ENCODE measurements at places on chromosomes 11 and 22.

GRCh38 chr11:1878137-1879031 lies 13.3 kb downstream of the PRR33 start:
- DNase-seq, result no peak

- no peak for DNase-seq
These were observed 21.3 kb downstream of the TRIM44 start for GRCh38 chr11:35683728-35684339.

DNA sequence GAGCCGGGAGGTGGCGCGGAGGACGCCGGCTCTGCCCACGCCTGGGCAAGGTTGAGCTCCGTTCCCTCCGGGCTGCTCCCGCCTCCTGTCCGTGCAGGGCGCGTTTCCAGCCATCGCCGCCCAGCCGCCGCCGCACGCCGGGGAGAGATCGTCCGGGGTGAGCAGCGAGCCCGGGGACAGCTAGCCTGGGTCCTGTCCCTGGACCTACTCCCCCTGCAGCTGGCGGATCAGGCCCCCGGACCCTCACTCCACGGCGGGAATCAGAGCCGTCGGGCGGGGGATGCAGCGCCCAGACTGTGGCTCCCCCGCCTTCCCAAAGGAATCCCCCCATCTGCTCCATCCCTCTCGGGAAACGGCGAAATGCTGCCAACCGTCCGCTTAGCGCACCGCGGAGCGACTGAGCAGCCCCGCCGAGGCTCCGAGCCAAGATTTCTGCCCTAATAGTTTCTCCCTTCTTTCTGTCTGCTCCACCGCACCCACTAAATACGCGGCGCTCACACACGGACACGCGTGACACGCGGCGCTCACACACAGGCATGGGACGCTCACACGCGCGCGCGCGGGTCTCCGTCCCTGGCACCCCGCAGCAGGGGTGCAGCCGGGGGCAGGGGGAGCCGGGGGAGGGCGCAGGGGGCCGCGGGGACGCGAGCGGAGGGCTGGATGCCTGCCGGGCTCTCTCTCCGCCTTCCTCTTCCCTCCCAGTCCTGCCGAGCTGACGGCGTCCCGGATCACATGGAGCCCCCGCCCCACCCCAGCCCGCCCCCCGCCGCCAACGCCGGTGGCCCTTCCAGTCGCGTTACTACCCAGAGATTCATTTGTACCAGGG lies at the start of gene KCNJ5:
KCNJ5 (plus strand) TSS at position 814 of the 826 bp plus-strand sequence. CDS start 19,918 bp downstream, outside the sequence.
- DNase-seq, result no peak

DNA sequence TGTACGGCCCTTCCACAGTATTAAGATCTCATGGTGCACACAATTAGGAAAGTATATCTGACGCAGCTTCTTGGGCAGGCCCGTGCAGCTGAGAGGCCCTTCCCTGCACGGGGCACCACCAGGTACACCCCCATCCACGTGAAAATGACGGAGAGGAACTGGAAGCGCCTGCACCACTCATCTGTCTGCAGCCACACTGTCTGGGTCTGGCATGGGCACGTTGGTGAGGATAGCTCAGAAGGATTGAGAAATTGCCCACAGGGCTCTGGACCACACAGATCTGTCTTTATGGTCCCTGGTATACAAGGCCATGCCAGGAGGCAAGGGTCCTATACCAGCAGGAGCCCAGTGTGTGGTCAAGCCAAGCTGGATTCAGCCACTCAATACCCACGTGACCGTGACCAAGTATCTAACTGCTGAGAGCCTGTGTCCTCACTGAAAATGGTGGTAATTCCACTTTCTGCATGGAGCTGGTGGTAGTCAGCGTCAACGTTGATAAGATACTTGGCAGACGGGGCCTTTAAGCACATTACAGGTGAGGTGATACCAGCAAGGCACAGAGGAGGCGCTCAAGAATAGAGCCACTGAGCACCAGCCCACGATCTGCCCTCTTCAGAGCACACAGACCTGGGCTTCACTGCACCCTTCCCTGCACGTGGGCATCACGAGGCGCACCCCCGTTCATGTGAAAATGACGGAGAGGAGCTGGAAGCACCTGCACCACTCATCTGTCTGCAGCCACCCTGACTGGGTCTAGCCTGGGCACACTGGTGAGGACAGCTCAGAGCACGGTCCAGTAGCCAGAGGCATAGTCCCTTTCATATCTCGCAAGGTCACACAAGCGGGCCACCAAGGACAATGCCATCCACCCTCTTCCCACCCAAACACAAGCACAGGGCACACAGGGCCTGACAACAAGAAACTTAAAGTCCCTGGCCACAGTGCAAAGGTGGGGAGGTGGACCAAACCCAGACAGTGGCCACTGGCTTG lies 28.4 kb downstream of the SHANK2 start:
- DNase-seq, result no peak

- DNase-seq, result no peak
These were observed 21.8 kb downstream of the ALG9 start for GRCh38 chr11:111849631-111850030.

- DNase-seq, result no peak
These were observed 21.3 kb upstream of the DRG1 start for GRCh38 chr22:31378123-31378522.

- peak; percentile 42 for DNase-seq
These were observed 15.7 kb downstream of the RAC2 start for GRCh38 chr22:37228106-37229011.

DNA sequence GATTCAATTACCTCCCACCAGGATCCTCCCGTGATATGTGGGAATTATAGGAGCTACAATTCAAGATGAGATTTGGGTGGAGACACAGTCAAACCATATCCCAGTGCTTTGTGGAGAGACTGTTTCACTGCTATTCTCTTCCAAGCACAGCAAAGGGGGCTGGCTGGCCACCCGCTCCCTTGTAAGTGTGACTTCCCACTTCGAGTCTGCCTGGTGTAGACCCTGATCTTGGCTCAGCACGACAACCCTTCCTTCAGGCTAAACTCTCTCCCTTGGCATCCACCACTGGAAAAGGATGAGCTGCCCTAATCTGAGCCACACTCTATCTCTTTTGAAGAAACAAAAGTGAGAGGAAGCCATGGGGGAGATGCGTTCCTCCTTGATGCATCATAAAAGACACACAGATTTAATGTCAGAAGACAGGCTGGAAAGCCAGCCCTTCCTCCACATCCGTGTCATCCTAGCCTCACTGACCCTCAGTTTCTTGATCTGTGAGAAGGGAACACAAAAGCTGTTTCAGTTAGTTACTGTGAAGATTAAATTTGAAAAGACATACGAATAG lies 64.7 kb upstream of the CDON start:
- no peak for DNase-seq

- no peak for DNase-seq
These were observed 828.6 kb downstream of the TBC1D22A start for GRCh38 chr22:47591016-47591415.

GRCh38 chr11:116329354-116330090 lies 443.3 kb downstream of the BUD13 start:
- DNase-seq, result no peak

DNA sequence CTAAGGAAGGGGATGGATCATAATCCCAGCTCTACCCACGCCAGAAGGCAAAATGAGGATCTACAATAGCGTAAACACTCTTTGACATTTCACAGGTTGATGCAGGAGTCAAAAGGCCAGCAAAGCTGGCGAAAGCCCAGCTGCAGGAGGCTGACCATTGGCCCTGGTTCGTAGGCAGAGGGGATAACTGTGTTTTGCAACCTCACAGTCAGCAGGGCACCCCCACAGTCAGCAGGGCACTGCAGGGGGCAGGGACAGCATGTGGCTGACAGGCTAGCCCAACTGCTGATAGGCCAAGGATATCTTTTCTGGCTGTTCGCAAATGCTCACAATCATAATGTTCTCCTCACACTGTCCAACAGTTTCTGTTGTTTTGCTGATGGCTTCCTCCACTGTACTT lies 372.7 kb downstream of the BUD13 start:
- DNase-seq, result no peak

DNA sequence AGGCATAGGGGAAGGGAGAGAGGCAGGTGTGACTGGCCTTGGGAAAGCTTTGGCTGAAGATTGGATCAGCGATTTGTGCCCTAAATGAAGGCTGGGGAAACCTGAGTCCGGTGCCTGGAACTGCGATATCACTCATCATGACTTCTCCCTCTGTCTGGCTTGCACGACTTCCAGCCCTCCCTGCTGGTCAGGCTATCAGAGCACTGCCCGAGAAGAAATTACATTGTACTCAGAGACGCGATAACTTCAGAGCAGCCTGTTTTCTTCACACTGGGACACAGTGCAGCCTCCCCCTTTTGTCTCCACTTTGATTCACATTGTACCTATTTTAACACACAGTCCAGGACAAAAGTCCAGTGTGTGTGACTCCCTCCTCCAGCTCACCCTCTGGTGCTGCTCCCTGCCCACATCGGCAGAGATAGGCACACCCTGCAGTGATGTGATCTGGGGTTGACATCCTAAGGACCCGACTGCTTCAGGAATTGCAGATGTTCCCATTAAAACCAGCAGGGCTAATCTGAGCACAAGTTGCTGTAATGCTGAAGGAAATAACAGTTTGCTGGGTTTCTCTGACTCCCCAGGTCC lies 62.1 kb upstream of the CADM1 start:
- no peak for DNase-seq

DNA sequence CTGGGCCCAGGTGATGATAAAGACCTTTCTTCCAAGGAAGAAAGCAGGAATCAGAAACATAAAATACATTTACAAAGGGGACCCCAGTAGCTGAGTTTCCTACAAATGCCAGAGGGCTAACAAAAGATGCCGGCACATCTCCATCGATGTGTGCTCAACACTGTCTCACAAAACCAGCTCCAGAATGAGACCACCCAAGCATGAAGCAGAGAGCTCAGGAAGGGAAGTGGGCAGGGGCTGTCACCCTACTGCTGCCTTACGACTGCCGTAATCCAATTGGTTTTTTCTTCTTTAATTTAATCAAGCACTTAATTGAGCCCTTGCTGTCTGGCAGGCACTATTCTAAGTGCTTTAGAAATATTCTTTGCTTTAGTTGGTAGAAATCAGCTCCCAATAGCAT lies 26.1 kb downstream of the SMCO4 start:
- no peak for DNase-seq

GRCh38 chr11:68031144-68031464 lies 623 bp downstream of the NDUFS8 start:
- no peak for DNase-seq

- no peak for DNase-seq
These were observed 94.9 kb downstream of the FAR1 start for GRCh38 chr11:13763341-13763740.

- DNase-seq, result no peak
These were observed 2.0 kb upstream of the LARGE1 start for GRCh38 chr22:33922349-33922681.

DNA sequence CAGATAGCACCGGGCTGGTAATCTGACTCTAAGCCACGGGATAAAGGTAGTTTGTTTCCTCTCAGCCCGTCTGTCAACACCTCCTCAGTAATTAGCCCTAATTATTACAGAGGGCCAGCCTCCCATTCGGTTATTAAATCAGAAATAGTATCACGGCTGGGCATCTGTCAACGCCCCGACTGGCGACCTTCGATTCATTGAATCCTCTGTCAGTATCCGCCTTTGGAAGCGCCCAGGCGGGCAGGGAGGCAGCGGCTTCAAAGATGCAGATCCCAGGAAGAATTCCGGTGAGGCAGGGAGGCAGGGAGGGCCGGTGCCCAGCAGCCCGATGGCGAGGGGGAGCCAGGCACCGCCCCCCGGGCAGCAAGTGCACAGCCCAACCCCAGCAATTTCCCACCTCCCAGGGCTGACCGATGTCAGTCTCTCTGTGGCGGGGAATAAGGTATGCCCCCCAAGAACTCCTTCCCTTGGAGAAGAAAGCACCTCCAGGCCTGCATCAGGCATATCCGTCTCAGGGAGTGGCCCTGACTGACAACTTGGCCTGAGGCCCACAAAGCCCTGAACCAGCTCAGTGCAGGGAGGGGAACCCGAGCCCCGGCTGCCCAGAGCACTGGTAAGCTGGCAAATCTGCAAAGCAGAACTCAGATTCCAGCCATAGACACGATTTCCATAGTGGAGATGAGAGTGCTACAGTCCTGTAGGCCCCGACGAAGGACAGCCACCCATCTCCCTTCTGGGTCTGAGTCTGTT lies 11.4 kb downstream of the GNB1L start:
- DNase-seq, result no peak

DNA sequence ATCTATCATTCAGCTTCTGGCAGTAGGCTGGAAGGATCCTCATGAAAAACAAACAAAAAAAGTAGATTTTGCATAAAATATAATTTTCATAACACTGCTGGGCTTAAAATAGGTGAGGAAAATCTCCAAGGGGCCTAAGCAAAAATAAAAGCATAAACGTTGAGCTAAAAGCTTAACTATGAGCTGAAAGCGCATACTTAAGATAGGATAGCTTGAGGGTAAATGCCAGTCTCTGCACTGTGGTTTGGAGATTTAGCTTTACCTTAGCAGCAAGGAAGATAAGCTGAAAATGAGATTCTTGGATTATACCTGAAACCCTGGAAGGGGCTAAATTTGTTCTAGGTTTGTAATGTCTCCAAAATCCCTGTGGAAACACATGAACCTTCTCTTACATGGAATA lies 183.7 kb downstream of the GUCY1A2 start:
- DNase-seq, result no peak

DNA sequence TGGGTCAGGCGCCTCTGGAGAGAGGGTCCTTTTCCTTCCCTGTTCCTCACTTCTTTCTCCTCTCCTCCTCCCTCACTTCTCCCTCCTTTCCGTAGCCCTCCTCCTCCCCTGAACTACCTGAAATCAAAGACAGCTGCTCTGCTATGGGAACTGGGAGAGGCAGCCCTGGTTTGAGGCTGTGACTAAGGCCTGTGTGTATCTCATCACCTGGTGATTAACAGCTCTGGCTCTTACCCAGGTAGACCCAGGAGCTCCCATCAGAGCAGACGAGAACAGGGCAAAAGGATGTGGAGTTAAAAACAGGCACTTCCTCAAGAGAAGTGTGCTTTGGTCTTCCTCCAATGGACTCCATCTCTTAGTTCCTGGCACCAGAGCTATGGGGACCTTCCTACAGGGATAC lies 5.8 kb downstream of the ISX start:
- DNase-seq, result no peak

- no peak for DNase-seq
These were observed 257.1 kb upstream of the TENM4 start for GRCh38 chr11:79697905-79698304.

- no peak for DNase-seq
These were observed 862 bp upstream of the PDXP start for GRCh38 chr22:37657590-37658132.

- DNase-seq, result no peak
These were observed 11.3 kb upstream of the TSGA10IP start for GRCh38 chr11:65934014-65934413.
